Fibroblast of the conjunctiva (primary cell): ENCODE measurements at places on chromosomes 13 and 19.

DNA sequence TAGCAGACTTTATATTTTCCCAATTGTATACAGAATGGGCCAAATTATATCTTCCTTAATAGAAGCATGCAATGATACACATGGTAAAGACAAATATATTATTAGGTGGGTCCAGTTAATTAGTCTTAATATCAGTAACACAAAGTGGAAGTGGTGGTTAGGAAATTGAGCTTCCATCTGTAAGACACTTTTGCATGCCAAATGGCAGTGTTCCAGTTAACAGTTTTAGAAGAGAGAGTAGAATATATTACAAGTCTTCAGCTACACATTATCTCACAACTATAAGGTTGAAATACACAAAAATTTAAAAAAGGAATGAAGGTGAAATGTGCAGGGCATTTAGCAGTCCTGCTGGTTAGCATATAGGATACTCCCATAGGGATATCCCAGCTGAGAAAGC is 536.5 kb downstream of the PCDH9 start:
- no peak for DNase-seq

GRCh38 chr19:46488551-46488950 is 7.1 kb downstream of the PNMA8B start:
- DNase-seq: no peak

- no peak for DNase-seq
Observed at GRCh38 chr19:19425170-19425875, 19.8 kb downstream of the GATAD2A start.

DNA sequence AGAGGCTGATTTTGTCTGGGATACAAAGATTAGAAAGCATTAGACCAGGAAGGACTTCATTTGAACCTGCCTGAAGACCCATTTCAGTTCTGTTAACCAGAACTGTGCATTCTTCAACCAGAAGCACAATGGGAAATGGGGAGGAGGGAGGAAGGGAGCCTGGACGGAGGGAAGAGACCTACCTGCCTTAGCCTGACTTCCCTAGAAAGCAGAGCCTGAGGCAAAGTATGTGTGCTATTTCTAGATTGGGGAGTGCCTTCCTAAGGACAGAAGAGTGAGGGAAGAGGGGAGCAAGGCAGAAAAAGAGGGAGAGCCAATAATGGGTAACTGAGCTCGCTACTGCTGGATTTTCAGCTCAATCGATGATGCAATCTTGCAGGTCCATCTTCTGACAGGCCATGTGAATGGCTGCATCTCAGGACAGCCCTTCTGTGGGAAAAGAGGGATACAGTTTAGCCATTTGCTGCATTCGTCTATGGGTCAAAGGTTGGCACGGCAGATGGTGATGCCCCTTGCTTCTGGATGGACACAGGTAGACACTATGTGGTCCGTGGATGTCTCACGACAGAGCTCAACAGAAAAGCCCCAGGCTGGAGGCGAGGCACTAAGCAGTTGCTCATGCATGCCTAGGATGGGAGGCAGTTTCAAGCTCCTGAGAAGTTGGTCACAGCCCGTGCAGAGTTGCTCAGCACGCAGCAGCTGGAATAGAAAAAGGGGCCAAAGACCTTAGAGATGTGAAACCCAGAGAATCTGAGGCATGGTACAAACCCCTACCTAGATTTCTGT is 78.8 kb upstream of the UBL3 start:
- DNase-seq: no peak

DNA sequence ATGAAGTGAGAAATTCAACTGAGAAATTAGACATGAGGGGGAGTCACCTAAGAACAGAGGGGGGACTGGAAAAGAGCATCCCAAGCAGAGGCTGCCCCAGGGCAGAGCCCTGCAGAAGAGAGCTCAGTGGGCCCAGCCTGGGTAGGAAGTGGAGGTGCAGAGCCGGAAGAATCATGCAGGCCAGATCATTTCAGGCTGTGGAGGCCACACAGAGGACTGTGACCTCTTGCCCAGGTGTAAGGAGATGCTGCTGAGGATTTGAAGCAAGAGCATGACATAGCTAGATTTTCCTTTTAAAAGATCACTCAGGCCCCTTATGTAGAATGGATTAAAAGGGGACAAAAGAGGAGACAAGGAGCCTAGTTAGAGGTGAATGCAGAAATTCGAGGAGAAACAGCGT is 63.9 kb upstream of the SPATA13 start:
- DNase-seq: no peak

DNA sequence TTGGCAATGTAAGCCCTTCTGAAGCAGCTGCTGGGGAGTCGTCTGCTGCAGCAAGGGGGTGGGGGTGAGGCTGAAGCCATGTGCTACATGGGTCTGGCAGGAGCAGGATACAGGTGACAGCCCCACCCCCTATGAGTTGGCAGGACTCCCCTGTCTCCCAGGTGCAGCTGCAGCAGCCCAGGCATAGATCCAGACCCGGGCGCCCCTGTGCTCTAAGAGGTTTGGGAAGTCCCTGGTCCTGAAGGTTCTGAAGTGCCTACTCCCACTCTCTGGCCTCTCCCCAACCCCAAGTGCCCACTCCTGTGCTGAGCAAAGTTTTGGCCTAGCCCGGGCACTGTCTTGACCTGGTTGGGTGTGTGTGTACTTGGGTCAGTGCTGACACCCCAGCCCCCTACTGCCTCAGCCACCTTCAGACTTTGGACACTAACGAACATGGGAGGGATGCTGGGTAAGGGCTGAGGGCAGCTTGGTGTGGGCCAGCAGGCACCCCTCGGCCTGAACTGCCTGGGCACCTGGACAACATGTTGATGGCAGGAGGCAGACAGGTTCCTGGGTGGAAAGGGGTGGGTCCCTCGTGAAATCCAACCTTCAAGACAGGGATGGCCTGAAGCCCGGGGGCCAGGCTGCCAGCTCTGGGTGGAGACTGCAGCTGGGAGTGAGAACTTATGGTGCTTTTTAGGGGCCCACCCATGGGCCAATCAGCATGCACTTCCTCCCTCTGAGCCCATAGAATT is 54.1 kb upstream of the SLITRK6 start:
- no peak for DNase-seq

DNA sequence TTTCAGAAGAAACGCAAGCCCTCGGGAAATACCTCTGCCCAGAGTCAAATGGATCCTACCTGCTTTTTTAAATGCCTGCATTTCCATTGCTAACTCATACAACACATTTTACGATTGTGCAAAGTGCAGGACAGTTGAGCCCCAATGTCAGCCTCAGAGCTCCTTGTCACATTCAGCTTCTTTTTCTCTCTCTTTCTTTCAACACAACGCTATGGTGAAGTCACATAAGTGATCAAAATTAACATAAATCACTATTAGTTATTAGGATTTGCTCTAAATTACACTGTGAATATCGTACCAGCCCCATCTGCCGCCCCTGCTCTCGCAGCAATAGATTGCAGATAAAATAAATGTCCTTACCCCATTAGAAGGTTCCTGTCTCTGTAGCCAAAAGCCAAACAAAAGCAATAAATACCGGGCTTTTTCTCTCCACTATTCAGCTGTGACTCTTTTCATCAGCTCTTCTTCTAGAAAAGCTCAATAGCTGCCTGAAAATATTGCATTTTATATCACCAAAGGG is 8.8 kb downstream of the POU4F1 start:
- no peak for DNase-seq

DNA sequence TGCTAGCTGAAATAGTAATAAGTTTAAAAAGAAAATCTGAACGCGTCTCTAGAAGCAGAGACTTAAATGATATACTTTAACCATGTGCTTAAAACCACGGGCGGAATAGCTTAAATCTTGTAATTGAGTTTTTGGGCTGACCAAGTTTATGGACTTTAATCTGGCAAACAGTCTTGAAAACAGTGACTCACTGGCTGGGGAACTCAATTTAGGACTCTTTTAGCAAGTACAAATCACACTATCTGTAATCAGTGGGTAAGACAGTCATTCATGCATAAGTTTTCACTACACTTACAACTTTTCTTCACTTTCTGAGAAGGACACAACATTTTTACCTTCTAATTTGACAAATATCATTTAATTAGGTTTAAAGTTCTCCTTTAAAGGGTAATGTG is 26.8 kb downstream of the ZNF627 start:
- no peak for DNase-seq

DNA sequence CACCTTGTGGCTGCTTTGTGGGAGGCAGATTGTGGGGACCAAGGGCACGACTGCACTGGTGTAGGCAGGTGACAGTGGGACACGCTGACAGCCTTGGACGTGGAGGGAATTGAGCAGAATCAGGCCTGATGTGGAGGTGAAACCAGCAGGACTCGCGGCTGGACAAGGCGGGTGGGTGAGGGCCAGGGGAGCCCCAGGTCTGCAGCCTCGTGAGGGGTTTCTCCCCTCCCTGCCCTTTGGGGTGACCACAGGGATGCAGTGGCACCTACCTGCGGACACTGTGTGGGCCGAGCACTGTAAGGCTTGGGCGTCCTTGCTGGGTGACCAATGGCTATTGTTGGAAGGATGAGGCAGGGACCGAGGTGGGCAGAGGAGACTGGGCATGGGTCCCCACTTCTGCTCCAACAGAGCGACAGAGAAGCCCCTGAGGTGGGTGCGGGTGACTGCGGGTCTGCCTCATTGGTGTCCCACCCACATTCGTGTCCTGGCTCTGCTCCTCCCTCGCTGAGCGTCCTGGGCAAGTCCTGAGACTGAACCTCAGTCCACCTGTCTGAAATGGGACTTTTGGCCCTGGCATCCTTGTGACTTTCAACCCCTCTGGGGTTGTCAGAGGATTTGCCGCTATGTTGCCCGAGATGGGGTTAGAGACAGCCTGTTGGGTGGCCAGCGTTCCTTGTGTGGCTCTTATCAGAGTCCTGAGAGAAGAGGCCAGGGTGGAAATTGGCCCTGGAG is 30.5 kb downstream of the DNM2 start:
- DNase-seq: no peak

DNA sequence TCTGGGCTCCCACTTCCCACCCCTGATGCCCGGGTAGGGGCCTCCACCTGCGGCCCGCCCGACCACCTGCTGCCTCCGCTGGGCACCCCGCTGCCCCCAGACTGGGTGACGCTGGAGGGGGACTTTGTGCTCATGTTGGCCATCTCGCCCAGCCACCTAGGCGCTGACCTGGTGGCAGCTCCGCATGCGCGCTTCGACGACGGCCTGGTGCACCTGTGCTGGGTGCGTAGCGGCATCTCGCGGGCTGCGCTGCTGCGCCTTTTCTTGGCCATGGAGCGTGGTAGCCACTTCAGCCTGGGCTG is 7.9 kb downstream of the DBP start:
- no peak for DNase-seq

DNA sequence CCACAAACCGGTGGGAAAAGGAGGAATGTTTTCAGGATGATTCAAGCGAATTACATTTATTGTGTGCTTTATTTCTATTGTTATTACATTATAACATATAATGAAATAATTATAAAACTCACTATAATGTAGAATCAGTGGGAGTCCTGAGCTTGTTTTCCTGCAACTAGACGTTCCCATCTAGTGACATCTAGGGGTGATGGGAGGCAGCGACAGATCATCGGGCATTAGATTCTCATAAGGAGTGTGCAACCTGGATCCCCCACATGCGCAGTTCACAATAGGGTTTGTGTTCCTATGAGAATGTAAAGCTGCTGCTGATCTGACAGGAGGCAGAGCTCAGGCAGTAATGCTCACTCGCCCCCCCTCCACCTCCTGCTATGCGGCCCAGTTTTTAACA is 54.5 kb downstream of the SPTBN4 start:
- no peak for DNase-seq

DNA sequence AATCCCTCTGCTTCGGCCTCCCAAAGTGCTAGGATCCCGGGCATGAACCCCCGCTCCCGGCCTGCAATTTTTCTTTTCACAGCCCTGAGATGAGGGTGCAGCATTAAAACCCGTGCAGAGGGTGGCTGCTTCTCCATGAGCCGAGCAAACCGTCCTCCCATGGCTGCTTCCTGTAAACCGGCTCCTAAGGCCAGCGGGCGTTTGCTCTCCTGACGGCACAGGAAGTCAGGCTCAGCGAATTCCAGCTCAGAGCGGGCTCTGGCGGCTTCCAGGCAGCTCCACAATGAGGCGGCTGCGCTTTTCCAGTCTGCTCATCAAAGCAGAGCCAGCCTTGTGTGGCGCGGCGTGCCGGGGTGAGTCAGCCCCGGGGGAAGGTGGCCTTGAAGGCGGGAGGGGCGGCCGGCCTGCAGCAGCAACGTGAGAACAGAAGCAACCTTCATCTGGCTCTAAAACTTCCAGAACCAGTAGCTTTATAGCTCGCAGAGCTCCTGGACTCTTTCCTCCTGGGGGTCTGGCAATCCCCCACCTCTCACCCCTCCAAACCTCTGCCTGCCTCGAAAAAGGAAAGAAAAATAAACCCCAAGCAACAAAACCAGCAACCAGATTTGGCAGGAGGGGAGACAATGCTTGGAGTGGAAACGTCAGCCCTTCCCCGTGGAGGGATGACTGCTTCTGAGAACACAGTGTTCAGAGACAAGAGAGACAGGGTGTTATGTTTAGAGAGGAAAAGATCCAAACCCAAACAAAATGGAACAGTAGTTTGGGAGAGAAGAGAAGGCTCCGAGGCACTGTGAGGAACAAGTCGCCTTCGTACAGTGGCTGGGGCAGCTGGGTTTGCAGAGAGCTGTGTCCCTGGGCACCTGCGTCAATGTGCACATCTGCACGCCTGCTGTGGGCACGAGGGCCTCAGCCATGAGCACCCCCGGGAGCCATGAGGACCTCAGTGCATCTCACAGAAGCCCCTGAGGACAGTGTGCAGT is 67.8 kb downstream of the GADD45B start:
- peak; percentile 92 for DNase-seq

GRCh38 chr13:61779456-61779855 is 363.8 kb upstream of the PCDH20 start:
- DNase-seq: no peak

DNA sequence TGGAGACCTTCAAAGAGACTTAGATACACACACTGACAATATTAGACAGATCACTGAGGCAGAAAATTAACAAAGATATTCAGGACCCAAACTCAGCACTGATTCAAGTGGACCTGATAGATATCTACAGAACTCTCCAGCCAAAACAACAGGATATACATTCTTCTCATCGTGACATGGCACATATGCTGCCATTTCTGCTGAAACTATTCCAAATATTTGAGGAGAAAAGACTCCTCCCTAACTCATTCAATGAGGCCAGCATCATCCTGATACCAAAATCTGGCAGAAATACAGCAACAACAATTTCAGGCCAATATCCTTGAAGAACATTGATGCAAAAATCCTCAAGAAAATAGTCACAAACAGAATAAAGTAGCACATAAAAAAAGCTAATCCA is 53.3 kb downstream of the TRPC4 start:
- no peak for DNase-seq

DNA sequence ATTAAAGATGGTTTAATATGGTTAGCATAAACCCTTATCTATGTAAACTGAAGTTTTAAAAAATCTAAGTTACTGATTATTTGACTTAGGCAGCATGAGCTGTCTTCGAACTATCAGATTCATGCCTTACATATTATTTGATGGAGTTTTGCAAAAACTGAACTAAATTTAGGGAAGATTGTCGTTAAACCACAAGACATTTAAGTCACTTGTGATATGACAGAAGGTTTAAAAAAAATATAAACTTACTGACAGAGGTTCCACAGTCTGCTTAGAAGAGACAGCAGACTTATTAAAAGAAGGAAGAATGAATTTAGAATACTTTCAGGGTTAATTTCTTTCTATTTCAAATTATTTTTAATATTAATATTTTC is 110.9 kb upstream of the FRY start:
- DNase-seq: no peak
